RPMI8226 (cell line): ENCODE measurements at places on chromosomes 11 and 22.
A peak's percentile ranks its signal among the peaks of the same experiment; 100 is the strongest.

- DNase-seq, result no peak
Observed at GRCh38 chr11:64078284-64078683, 42.6 kb downstream of the FLRT1 start.

- DNase-seq, result no peak
Observed at GRCh38 chr11:78587446-78587845, 12.8 kb upstream of the NARS2 start.

- DNase-seq, result peak; percentile 54
Observed at GRCh38 chr22:44723801-44724200, 21.8 kb downstream of the PRR5 start.

DNA sequence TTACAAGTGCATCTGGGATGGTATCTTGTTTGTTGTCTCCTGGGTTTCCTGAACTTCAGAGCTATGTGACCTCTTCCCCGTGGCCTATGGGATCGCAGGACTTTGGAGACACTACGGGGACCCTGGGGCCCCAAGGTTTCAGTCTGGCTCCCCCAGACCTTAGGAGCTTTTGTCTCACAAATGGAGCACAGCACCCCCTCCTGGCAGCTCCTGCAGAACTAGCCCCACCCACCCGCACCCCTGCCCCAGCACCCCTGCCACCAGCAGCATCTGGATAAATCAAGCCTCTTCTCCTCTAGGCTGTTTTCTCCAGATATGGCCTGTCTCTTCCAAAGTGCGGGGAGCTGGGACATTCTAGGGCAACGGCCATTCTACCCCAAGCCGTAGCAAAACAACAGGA, 10.4 kb downstream of the RCOR2 start:
- DNase-seq, result no peak

DNA sequence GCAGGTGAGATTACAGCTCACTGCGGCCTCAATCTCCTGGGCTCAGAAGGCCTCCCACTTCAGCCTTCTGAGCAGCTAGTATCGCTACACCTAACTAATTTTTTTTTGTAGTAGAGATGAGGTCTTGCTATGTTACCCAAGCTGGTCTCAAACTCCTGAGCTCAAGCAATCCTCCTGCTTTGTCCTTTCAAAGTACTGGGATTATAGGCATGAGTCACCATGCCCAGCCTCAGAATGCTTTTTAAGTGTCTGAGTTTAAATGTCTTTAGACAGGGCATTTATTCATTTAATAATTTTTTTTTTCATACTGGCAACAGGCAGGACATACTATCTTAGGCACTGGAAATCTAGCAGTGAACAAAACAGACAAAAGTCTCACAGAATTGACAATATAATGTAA, 27.7 kb downstream of the LRP4 start:
- DNase-seq, result no peak

DNA sequence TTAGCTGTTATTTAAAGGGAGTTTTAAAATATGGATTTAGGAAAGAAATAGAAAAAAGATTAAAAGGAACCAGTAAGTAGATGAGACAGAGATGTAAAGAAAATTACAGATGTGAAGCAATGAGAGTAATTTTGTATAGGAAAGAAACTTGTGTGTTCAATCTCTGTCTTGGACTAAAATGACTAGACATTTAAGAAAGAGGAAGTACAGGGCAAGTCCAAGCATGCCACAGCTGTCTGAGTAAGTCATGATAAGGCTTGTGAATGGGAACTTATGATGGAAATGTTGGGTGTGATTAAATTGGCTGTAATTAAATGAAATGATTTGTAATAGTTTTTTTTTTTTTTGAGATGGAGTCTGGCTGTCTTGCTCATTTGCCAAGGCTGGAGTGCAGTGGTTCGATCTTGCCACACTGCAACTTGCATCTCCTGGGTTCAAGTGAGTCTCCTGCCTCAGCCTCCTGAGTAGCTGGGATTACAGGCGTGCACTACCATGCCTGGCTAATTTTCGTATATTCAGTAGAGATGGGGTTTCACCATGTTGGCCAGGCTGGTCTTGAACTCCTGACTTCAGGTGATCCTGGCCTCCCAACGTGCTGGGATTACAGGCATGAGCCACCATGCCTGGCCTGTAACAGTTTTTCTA, 5.9 kb upstream of the ACY3 start:
- peak; percentile 72 for DNase-seq

GRCh38 chr11:75717608-75718418, at the start of gene MOGAT2:
MOGAT2 (plus strand) TSS chr11:75717838; CDS start chr11:75717889, 51 bp downstream.
- DNase-seq, result peak; percentile 70

GRCh38 chr11:78907636-78908035, 333.0 kb upstream of the NARS2 start:
- DNase-seq, result no peak

- no peak for DNase-seq
Observed at GRCh38 chr11:27603376-27603990, 96.8 kb downstream of the BDNF start.

DNA sequence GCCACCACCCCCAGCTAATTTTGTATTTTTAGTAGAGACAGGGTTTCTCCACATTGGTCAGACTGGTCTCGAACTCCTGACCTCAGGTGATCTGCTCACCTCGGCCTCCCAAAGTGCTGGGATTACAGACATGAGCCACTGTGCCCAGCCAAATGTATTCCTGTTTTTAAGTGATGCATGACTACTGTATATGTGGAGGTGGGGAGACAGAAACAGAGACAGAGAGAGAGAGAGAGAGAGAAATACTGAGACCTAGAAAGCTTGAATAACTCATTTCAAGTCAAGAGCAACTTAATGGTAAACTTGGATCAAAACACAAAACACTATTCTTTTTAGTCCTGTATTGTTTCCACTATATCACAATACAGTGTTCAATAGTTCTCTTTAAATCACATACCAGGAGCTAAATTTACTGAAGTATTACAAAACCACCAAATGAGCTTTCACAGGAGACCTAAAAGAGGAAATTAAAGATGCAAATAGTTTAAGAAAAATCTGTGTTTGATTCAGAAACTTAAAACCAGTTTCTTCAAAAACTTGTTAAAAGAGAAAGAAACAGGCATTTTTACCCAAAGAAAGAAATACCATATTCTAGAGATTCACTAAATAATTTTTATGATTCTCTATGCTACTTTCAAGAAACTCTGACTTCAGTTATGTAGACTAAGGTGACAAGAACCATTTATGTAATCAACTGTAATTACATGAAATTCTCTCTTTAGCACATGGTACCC, 188.7 kb downstream of the ETS1 start:
- DNase-seq, result no peak

DNA sequence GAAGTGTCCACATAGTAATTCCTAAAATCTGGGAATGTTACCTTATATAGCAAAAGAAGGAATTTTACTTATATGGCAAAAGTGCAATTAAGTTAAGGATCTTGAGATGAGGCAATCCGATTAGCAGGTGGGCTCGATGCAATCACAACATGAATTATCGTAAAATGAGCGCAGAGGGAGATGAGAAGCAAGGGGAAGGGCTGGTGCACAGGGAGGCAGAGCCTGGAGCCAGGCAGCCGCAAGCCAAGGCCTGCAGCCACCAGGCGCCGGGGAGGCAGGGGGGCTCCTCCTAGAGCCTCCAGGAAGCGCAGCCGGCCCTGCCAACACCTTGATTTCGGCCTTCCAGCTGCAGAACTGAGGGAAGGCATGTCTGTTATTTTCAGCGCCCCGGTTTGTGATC, 85.7 kb downstream of the CELSR1 start:
- DNase-seq, result no peak

DNA sequence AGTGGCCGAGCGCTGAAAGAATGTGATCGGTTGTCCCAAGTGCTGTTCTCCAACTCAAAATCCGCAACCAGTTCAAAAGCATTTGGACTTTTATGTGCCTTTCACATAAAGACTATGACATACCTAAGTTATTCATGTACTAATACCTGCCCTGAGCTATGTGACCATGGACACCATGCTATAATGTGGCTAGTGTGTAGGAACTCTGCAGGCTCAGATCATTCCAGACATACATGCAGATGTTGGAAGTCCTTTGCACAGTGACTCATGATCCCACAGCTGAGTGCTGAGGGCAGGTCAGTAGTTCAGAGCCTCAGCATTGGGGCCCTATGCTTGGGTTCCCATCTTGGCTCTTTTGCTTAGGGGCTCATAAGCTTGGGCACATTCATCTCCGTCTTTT, 95.4 kb downstream of the IGLL1 start:
- DNase-seq, result no peak

DNA sequence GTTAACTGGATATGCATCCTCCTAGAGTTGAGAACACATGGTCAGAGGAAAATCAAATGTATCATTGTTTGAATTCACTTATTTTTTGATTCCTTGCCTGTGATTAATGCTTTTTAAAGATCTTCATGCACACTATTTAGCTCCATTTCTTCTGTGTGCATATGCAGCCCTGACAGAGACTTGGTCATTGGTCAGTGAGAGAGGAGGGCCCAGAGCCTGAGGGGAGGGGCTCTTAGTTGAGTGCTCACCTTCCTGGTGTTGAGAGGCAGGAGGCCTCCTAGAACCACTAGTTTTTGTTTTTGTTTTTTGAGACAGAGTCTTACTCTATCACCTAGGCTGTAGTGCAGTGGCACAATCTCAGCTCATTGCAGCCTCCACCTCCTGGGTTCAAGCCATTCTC, 48.9 kb downstream of the TNRC6B start:
- no peak for DNase-seq

DNA sequence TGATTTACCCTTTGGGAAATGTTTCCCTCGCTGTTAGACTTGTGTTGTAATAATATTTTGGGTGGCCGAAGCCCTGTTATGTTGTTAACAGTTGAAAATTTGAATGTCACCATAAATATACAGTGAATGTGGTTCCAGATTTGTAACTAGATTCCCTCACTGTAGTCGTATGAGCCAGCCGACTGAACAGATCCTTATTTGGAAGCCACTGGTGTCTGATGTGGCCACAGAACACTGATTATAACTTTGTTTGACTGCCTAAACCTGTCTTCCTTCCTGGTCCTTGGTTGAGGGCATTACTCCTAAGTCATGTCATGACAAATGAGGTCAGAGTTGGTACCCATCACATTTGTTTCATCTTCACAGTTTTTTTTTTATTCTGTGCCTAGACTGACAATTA, 45.4 kb downstream of the YAP1 start:
- DNase-seq, result no peak

DNA sequence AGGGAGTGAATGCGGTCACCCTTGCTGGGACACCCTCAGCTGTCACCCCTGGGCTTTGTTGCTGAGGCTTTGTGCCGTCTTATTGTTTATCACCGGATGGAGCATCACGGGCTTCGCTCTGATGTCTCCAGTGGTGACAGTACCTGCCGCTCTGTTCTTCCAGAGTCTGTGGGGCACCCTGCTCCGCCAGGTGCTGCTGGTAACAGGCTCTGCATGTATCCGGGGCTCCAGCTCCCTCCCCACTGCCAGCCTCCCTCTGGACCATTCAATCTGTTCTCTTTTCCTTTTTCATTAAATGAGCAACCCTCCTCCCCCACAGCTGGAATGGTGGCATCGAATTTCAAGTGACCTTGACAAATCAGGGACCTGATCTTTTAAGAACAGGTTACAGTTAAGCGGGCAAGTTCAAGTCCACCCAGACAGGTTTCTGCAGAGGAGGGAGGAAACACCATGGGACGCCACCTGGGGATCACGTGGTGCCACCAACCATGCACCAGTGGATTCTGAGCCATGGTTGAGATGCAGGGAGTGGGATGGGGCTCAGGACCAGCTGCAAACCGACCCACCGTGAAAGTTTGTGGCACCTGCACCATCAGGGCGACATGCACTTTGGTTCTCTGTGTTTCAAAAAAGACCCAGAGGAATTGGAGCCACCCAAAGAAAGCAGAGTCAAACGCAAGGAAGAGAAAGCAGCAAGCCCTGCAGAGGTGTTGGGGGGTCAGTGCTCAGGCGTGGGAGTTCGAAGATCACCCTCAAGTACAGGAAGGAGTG, 89.3 kb downstream of the BCR start:
- no peak for DNase-seq

GRCh38 chr11:111976767-111977145, 39.6 kb downstream of the DIXDC1 start:
- DNase-seq, result no peak

DNA sequence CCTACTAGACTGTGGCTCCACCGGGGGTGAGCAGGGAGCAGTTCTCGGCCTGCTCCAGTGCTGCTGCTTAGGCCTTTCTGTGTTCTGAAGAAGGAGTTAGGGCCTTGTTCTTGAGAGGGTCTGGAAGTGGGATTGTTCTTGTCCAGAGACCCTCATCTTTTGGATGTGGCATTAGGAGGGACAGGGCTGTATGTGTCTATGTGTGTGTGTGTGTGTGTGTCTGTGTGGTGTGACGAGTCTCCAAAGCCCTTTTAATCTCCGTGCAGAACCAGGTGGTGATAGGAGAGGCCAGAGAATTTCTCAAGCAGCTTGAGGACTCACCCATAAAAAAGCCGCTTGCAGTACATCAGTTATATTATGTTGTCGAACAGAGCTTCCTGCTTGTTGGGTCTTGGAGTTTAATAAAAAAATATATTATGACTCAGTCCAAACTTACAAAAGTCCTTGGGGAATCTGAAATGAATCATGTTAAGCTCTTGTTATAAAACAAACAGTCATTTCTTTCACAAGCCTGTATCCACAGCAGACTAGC, 196.5 kb downstream of the TENM4 start:
- DNase-seq, result no peak

DNA sequence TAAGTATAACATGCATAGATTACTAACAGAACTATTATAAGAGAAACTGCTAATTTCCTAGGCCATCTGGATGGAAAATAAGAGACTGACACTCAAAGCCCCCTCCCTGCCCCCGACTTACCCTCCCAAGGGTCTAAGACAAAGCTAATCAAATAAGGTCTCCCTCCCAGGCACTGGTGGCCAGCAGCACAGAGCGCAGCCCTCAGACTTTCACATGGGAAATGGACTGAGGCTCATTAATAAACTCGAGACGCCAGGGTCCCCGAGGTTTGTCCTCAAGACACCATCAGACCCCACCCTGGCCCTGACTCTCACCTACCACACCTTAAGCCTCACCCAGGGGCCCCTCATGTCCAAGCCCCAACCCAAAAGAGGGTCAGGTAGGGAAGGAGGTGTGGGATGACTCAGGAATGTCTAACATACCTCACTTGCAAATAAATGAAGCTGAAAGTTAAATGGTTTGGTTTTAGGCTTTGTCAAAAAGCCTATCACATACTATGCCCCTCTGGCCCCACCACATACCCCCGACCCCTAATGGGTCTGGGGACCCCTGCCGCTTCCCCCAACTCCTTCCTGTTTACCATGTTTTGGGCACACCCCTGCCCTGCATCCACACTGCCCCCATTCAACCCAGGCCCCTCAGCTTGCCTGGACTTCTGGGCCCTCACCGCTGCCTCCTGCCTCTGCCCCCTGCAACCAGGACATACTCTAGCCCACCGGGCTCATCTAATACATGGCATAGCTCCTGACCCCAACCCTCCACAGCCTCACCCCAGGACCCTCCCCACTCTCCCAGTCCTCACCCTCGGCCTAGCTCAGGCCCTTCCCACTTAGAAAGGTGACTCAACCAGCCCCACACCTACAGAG, 11.4 kb downstream of the ARAP1 start:
- DNase-seq, result no peak

- DNase-seq, result no peak
Observed at GRCh38 chr11:23425381-23425780, 565.1 kb upstream of the CCDC179 start.

DNA sequence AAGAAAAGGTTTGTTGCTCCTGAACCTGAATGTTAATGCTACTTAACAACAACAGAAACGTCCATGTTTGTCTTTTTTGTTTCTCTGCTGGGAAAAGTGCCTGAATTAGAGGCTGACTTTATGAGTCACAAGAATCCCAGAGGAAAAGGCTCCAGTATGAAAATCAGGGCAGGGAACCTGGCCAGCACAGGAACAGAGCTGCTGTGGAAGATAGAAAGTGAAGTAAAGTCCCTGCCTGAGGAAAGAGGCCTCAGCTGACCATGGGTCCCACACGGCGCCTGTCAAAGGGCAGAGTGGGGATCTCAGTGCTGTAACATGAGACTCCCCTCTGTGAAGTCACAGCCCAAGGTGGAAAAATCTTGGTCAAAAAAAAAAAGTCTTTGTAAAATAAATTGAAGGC, 632.3 kb upstream of the CCDC90B start:
- DNase-seq, result no peak
